Osteoblast (primary cell): ENCODE measurements at places on chromosomes 2 and 18. TPM values are rescaled to one million over a fixed set of nuclear protein-coding genes. Genes with fewer than 3 reads are reported as not detected.

The STARD6 gene
- not detected in 2 replicates for total RNA-seq

The PRSS56 gene
- total RNA-seq = not detected in 2 replicates

DNA sequence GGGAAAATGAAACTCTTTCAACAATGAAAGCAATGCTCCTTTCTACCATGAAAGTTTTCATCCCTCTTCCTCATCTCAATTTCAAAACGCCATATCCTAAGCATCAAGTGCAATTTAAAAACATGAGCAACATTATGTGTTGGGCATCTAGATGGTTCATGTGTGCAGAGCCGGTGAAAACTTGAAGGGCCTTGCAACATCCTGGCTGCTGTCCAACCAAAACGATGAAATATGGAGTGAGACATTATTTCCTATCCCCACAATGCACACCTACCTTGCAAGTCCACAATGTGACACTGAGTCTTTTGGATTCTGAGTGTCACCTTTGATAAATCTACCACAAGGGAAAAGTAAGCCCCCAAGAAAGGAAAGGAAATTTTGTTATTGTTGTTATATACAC lies 110.0 kb downstream of the NCKAP5 start:
- no peaks in the 10 kb centered on the region for H3K27me3 ChIP-seq
- H3K36me3 ChIP-seq = no peaks in the 10 kb centered on the region
- H3K27ac ChIP-seq = no peak overlapping the region
- no peaks in the 10 kb centered on the region for H3K4me1 ChIP-seq

DNA sequence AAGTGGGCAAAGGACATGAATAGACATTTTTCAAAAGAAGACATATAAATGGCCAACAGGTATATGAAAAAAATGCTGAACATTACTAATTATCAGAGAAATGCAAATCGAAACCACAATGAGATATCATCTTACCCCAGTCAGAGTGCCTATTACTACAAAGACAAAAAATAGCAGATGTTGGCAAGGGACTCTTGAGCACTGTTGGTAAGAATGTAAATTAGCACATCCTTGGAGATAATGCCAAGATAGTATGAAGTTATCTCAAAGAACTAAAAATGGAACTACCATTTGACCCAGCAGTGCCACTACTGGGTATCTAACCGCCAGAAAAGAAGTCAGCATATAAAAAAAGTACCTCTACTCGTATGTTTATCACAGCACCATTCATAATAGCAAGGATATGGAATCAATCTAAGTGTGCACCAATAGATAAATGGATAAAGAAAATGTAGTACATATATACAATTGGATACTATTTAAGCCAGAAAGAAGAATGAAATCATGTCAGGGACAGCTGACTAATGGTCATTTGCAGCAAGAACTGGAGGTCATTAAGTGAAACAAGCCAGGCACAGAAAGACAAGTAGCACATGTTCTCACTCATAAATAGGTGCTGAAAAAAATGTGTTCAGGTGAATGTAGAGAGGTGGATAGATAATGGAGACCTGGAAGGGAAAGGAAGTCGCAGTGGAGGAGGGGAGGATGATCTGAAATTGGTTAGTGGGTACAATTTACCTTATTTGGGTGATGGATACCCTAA lies 141.7 kb upstream of the B3GNT2 start:
- H3K4me3 ChIP-seq = no peak overlapping the region
- H3K27ac ChIP-seq = no peak overlapping the region
- no peaks in the 10 kb centered on the region for H3K36me3 ChIP-seq
- H3K27me3 ChIP-seq = no peaks in the 10 kb centered on the region
- DNase-seq = no peak
- no peaks in the 10 kb centered on the region for H3K4me1 ChIP-seq

The KCNG2 gene
- total RNA-seq = not detected in 2 replicates

GRCh38 chr18:58407263-58407648 lies 221.6 kb downstream of the ALPK2 start:
- no peak overlapping the region for H3K27ac ChIP-seq
- peaks cover 10% of the 10 kb centered on the region for H3K27me3 ChIP-seq
- H3K4me3 ChIP-seq = no peak overlapping the region
- DNase-seq = no peak
- H3K36me3 ChIP-seq = no peaks in the 10 kb centered on the region
- H3K4me1 ChIP-seq = peaks cover 4% of the 10 kb centered on the region

The SCN9A gene
- 1.8 and 2.1 TPM in 2 replicates for total RNA-seq
